GOT3 (cell line): ENCODE measurements at places on chromosomes 7 and 10.

DNA sequence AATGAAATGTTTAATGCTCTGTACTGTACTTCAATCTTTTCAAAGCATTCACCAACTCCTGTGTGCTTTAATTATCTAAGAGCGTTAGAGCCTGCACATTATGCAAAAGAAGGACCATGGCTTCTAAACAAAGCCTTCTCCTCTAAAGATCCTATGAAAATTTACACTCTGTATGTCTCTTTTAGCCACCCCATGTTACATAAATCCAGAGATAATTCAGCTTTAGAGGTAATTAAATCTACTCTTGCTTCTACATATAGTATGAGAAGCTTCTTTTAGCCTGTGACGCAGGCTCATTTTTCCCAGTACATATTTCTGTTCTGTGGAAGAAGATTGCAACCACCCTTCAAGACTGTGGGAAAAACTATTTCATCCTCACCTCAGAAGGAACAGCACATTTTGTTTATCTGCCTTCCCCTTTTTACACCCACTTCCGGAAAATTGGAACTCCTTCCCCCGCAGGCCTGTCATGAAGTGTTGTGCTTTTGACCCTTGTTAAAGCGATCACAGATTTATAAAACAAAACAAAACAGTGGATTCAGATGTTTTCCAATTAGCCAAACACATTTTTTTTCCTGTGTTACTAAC, 8.1 kb upstream of the TAS2R16 start:
- DNase-seq, result no peak

DNA sequence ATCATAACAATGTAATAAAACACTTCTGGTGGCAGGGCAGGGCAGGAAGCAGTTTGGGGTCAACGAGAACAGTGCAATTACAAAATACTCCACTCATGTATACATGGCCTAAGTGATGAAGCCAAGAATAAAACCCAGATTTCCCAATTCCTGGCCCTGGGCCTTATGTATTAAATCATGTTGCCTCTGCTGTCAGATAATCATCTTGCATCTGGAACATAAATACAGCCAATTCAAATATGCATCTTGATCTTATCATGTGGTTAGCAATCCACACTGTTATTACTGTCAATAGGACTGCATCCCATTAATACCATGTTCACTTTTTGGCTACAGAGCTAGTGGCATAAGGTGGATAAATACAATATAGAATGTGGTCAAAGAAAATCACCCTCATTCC, 186.5 kb upstream of the SLC25A13 start:
- no peak for DNase-seq

DNA sequence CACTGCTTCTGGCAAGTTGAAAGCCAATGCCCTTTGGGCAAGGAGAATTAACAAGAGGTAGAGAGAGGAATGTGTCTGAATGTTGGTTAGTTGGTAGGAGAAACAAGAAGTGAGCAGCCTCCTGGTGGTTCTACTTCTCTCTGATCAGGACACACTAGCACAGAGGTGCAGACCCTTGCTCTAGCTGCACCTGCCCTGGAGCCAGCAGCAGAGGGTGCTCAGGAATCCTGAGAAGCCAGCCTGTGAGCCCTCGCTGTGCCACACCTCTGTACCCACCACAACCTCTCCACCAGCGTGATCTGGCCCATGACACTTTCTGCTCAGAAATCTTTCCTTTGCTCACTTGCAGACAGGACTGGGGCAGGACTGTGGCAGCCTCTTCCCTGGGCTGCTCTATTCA, 364.7 kb downstream of the RPS24 start:
- no peak for DNase-seq

- peak; percentile 30 for DNase-seq
Measured at GRCh38 chr10:110354322-110354766, 49.6 kb upstream of the SMNDC1 start.

DNA sequence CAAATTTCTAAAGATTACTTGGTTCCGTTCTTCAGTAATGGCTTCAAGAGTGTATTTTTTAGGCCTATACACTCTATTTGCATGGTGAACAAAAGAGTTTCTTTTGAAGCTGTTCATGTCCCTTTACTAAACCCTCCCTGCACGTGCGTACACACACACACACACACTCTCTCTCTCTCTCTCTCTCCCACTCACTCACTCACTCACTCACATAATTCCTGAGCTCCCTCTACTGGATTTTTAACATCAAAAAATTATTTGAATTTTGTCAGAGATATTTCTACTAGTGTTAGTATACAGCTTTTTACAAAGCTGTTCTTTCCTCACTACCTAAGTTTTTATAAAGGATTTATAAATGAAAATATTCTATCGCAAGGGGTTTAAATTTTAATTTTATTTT, 85.9 kb downstream of the UBE3C start:
- no peak for DNase-seq

DNA sequence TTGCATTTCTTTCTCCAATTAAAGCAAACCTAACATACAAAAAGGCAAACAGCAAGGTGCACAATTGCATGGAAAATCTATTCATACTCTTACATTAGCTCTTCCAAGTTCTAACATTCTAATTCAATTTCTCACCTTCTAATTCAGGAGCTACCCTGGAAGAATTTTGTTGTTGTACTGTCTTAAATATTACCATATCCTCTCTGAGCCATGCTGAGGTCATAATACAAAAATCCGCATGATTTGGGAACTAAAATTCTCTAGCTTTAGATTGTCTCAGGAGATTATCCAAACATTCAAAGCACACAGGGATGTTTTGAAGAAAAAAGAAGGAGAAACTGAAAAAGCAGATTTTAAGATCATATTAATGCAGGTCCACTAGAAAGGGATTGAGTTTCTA, 229.9 kb downstream of the KIAA1217 start:
- no peak for DNase-seq

- no peak for DNase-seq
Measured at GRCh38 chr7:110759069-110759468, 331.9 kb upstream of the LRRN3 start.

DNA sequence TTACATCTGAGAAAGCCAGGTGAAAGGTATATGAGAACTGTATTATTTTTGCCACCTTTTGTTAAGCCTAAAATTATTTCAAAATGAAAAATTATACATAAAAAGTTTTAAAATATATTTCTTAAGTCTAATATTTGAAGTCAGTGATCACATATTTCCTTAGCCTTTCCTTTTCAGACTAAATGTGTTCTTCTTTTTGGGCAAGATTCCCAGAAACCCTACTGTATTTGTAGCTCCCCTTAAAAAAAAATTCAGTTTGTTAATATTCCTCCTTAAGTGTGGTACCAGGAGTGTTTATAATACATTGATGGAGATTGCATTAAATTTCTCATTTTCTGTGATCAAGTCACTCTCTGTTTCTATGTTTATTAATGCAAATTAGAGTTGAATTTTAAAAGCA, 22.8 kb downstream of the DNAJC1 start:
- DNase-seq, result no peak

DNA sequence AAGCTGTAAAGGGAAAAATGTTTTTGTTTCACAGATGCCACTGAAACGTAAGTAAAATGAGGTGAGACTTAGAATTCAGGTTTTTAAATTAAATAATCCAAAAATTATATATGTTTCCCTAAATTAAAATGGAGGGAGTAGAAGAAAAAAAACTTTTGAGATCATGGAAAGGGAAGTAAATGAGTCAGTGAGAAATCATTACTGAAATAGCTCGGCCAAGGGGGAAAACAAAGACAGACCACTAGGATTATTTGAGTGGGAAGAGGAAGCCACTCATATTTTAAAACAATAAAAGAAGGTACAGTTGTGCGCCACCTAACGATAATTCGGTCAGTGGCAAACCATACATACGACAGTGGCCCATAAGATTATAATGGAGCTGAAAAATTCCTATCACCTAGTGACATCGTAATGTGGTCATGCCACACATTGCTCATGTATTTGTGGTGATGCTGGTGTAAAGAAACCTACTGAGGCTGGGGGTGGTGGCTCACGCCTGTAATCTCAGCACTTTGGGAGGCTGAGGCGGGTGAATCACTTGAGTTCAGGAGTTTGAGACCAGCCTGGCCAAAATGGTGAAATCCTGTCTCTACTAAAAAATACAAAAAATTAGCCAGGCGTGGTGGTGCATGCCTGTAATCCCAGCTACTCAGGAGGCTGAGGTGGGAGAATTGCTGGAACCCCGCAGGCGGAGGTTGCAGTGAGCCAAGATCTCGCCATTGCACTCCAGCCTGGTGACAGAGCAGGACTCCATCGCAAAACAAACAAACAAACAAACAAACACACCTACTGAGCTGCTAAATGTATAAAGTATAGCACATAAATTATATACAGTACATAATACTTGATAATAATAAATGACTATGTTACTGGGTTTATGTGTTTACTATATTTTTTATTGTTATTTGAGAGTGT, 64.7 kb downstream of the MKX start:
- DNase-seq, result no peak

GRCh38 chr7:55515569-55516279, 56.6 kb downstream of the VOPP1 start:
- DNase-seq, result no peak

DNA sequence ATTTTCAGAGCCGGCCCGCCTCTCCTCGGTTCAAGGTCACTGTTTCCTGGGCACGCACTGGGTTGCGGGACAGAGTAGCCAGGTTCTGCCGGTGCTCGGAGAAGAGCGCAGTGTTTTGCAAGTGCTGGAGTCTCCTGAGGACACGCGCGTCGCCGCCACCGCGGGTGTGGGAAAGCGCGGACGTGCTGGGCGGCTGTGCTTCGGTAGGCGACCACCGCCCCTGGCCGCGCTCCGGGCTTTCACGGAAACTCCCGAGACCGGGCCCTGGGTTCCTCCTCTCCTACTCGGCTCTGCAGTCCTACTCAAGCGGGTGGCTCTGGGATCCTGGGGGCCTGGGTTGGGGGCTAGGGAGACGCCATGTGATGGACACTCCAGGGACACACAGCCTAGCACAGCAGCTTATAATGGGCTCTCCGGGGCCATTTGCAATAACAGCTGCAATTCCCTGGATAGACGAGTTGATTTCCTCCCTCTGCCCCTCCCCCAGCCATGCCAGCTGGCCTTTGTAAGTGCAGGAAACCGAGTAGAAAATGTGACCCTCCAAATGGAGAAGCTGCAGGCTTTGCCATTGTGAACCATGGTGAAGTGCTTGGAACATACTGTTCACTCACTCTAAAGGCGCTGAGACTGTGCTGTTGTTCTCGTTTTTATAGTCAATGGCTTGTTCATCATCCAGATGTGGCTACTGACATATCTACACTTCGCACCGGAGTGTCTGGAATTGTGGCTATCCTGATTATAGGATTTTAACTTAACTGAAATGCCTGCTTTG, 2.1 kb downstream of the FRAT1 start:
- DNase-seq, result no peak

GRCh38 chr10:122435212-122435827, 19.1 kb upstream of the ARMS2 start:
- no peak for DNase-seq

GRCh38 chr10:99881371-99881770, 98.9 kb downstream of the ABCC2 start:
- no peak for DNase-seq

- no peak for DNase-seq
Measured at GRCh38 chr10:69874449-69874848, 72.7 kb downstream of the COL13A1 start.

DNA sequence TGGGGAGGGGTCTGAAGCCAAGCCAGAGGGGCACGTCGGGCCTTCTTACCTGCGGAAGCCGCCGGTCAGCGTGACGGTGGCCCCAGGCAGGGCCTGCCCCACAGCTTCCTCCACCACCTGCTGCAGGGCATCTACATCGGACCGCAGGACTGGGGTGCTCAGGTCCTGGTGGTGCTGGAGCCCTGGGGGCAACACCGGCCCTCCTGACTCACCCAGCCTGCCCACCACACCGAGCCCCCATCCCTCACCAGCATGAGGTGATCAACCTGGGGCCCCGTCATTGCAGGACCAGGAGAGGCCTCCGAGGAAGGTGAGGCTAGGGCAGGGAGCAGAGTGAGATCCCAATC, 8.0 kb downstream of the POLM start:
- DNase-seq, result no peak

GRCh38 chr7:121561717-121562116, 165.6 kb upstream of the FAM3C start:
- no peak for DNase-seq

GRCh38 chr10:59373071-59373470, 10.7 kb upstream of the FAM13C start:
- no peak for DNase-seq

DNA sequence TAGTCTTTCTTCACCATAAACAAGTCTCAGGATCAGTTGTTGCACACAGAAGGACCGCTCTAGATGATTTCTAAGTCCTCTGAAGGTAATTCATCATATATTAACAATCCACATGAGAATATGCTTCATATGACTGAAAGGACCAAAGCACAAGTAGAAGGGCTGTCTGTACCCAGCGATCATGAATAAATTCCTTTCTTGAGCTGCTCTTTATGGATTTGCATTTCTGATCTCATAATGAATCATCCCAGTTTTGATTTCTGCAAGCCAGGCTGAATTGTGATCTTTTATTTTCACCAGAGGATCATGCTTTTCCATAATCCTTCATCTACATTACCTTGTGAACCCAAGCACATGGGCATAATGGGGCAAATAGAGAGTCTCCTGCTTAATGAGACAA, 675.6 kb downstream of the MAGI2 start:
- DNase-seq, result no peak

- no peak for DNase-seq
Measured at GRCh38 chr7:92705831-92706230, 115.6 kb upstream of the FAM133B start.

GRCh38 chr7:136897676-136898075, 29.2 kb downstream of the CHRM2 start:
- no peak for DNase-seq

DNA sequence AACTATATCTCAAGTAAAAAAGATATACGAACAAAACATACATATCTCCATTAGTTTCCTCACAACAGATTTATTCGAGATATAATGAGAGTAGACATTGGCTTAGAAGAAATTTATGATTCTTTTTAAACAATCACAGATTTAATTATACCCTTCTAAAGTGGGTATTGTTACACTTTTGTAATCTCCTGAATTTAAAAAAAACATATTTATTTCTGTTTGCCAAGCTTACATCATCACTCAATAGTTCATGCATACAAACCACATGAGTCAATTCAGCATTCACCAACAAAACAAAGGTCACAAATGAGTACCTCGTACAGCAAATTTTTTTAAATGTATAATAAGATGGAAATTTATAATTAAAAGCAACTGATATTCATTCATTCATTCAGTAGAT, 17.6 kb downstream of the LRRN3 start:
- DNase-seq, result no peak

DNA sequence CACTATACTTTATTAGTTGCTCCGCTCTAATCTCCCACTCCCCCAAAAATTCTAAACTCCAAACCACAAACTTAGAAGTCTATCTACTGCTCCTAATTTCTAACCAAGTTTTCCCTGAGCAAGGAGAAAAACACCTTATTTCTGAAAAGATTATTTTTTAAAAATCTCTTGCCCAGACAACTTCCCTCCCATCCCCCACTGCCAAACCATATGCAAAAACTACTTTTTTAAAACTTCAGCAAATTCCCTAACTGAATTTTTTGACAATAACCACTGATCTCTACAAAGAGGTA, 1.9 kb downstream of the UBE2H start:
- no peak for DNase-seq

DNA sequence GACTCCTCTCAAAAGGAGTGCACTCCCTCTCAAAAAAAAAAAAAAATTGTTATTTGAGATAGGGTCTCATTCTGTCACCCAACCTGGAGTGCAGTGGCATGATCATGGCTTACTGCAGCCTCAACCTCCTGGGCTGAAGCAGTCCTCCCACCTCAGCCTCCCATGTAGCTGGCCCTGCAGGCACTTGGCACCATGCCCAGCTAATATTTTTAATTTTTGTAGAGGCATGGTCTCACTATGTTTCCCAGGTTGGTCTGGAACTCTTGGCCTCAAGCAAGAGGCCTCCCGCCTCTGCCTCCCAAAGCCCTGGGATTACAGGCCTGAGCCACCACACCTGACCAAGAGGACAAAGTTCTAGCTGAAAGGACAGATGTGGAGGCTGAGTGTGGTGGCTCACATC, 120.3 kb downstream of the EPC1 start:
- DNase-seq, result no peak
